Activated naive CD8-positive, alpha-beta T cell treated with anti-CD3 and anti-CD28 coated beads, Interleukin-2, amount 10 ng/mL, durations not matched to agents 7 days and 5 days (primary cell): ENCODE measurements at places on chromosomes 1 and 21.

- no peak for DNase-seq
Measured at GRCh38 chr1:221573756-221574155, 168.1 kb downstream of the DUSP10 start.

- no peak for DNase-seq
Measured at GRCh38 chr1:7642418-7642704, 128.7 kb upstream of the VAMP3 start.

GRCh38 chr1:224559981-224560728 is 56.0 kb upstream of the CNIH3 start:
- DNase-seq = no peak

DNA sequence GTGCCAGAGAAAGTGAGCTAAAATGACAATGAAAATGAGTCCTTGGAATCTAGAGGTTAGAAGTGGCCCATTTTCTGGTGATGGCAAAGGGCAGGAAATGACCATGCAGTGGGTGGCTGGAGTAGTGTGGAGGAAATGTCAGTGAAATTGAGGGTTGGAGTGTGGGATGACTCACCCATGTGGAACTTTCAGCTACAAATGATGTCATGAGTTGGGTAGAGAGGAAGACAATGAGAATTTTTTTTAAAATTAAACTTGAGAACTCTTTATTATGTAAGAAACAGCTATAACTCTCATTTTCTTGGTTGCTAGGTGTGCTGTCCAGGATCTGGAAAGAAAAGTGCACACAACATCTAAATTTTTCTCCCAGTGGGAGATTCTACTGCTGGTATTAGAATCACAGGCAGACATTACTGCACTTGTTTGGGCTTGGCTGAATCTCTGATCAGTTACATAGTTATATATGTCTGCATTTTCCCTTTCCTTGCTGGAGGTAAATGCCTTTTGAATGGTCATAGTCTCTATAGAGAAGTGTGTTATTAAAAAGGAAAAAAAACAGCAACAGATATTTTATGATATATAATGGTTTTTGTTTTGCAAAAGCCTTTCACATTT is 56.8 kb upstream of the GNG12 start:
- no peak for DNase-seq

DNA sequence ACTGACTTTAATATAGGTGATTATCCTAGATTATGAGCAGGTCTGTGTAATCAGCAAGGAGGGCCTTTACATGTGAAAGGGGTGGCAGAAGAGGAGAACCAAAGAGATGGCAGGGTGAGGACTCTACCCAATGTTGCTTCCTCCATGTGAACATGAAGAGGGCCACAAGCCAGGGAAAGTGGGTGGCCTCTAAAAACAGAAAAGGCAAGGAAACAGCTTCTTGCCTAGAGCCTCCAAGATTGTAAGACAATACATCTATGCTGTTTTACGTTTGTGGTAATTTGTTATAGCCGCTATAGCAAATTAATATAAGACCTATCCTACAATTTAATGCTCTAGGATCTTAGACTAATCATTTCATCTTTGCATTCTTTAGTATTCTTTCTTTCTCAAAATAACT is 85.5 kb downstream of the PLPP3 start:
- no peak for DNase-seq

GRCh38 chr1:70836456-70836855 is 211.2 kb downstream of the PTGER3 start:
- DNase-seq = no peak

DNA sequence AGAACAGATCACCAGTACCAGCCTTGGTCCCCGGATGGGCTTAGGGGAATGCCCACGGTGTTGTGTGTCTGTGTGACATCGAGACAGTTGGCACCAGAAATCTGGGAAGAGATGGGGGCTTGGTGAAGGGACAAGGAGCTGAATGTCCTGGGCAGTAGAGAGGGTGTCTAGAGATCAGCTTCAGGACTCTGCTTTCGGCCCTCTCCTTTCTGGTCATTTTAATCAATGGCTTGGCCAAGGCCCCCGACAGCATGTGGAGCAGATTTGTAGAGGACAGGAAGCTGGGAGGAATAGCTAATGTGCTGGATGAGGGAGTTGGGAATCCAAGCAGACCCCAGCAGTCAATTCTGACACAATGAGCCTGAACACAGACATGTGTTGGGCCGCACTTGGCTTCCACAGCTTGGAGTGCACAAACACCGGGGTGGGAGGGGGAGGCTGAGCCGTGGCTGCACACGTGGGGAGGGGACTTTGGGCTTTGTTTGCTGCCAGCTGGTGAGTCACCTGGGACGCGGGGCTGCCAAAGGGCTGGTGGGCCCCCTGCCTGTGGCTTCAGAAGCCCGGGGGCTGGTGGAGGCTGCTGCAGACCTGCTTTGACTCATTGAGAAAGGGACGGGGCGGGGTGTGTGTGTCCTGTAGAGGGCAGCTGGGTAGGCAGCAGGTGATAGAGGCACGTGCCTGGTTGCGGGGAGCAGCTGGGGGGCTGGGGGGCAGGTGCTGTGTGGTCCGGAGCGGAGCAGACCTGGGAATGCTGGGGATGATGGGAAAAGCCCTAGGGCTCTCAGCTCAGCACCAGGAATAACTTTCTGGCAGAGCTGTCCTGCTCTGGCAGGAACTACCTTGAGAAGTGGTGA is 20.9 kb downstream of the SLC1A7 start:
- no peak for DNase-seq

DNA sequence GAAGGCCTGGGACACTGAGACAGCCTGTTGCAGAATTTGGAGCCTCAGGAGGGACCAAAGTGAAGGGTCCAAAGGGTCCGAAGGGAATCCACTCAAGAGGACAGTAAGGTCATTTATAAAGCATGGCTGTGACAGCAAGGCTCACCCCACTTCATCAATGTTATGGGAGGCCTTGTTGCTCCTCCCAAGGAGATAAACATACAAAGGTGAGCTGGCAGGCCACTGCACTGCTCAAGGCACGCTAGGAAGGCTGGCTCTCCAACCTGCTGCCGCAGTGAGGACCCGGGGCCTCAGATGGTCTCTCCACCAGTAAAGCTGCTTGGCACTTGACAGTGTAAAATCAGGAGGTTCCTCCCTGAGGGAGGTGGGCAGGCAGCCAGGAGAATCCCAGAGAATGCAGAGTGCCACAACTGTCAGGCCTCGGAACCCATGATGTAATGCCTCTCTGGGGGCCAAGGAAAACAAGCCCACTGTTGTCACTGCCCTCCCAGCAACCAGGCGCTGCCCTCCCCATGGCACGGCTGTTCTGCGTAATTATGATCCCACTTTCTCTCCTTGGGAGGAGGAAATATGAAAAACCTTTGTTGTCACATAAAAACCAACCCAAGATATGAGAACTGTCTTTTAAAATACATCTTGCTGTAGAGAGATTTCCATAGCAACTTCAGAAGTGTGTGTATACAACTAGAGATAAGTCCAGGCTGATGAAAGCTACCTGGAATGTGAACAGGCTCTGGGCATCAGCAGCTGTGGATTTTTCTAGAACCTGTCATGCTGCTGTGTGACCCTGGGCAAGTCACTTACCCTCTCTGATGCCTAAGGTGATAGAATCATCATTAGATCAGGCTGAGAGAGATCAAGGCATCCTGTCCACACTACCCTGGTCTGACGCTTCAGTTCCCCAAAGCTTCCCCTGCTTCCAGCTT is 102.5 kb downstream of the KCNN3 start:
- no peak for DNase-seq

GRCh38 chr1:12083766-12084165 is 20.7 kb downstream of the TNFRSF8 start:
- no peak for DNase-seq

DNA sequence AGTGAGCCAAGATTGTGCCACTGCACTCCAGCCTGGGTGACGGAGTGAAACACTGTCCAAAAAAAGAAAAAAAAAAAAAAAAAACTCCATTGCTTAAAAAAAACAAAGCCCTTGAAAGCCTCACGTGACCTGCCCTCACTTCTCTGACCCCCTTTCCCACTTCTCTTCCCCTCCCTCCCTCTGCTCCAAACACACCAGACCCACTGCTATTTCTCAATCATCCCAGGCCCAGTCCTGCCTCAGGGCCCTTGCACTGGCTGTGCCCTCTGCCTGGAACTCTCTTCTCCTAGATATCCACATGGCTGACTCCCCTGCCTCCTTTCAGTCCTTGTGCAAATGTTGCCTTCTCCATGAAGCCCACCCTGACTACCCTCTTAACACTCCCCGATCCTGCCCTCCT is 45.4 kb upstream of the TARDBP start:
- DNase-seq = no peak

DNA sequence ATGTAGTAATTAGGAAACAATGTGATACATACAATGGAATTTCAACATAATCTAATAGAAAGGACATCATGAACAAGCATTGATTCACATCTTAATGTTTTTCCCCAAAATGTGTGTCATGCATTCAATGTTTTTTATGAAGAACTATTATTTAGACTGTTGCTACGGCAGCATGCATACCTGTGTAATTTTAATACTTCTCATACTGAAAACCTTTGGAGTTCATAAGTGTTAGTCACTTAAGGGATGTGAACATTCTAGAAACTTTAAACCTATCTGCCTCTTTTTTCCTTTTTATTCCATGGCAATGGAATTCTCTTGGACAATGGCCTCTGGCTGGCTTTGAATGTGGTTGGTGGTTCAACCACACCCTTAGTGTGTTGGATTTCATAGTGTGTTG is 48.6 kb downstream of the TMPRSS15 start:
- DNase-seq = no peak

DNA sequence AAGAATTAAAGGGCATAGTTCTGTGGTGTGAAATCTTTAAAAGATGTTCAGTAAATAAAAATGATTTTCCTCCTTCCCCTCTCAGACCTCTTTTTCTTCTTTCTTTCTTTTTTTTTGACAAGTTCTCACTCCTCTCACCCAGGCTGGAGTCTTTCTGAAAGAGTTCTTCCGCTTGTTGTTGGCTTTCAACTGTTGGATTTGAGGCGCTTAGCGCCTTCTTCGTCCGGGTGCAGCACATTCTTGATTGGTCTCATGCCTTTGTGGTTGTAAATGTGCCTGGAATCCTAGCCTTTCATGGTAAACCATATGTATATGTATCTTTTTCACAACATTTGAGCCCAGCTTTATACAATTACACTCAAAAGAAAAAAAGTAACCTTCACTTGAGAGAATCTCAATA is 980 bp upstream of the METTL18 start:
- DNase-seq = no peak

DNA sequence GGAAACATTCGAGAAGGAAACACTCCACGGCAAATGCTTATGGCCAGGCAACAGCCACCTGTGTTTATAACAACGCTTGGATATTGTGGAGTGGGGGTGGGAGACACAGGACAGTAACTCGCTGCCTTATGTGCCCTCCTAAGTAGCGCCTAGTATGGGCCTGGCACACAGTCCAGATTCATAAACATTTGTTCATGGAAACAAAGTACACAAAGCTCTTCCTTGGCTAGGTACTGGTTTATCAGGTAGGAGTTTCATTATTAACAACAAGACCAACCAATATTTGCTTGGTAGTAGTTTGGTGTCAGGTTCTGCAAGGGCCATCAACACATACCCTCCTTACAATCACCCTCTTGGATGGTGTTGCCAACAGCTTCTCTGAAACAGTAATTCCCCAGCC is 23.4 kb downstream of the TMCO4 start:
- no peak for DNase-seq

GRCh38 chr1:97254731-97255463 is 533.3 kb downstream of the PTBP2 start:
- DNase-seq = no peak

- no peak for DNase-seq
Measured at GRCh38 chr1:237580726-237581125, 310.0 kb downstream of the ZP4 start.

GRCh38 chr1:245691897-245692296 is 537.1 kb downstream of the KIF26B start:
- no peak for DNase-seq

DNA sequence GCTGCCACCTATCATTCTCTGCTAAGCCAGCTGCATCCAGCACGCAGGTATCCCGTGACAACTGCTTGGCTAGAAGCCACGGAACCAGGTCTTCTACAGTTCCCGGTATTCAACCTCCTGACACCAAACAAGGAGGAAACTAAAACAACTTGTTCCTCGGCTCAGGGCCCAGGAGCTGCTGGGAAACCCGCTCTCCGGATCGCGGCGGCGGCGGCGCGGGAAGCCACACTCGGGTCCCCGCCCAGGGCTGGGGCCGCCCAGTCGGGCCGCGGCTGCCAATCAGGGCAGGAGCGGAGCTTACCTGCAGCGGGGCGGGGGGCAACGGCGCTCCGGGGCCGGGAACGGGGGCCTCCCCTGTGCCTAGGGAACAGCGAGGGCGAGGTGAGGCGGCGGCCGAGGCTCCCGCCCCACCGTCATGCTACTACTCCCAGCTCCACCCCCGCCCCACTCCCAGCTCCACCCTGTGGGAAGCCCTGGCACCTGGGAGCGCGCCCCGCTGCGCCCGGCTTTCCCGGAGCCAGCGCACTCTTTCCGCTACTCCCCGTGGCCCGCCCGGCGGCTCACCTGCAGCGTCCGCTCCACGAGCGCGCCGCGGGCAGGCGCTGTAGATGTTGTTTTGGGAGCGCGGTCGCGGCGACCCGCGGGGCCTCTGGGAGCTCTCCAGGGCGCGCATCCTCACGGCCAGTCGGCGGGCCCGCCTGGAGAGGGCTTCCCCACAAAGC is 12.1 kb downstream of the IL24 start:
- peak; percentile 65 for DNase-seq

- no peak for DNase-seq
Measured at GRCh38 chr1:244075247-244075722, 24.2 kb downstream of the ZBTB18 start.
